WERI-Rb-1 (cell line): ENCODE measurements at places on chromosomes 16 and 17.

- no peak for DNase-seq
Observed at GRCh38 chr16:23520500-23520899, 10.2 kb upstream of the GGA2 start.

- no peak for DNase-seq
Observed at GRCh38 chr16:8554022-8554421, 36.3 kb downstream of the TMEM114 start.

GRCh38 chr16:80985611-80986010 lies 21.1 kb downstream of the CMC2 start:
- no peak for DNase-seq

- DNase-seq: no peak
Observed at GRCh38 chr16:79962962-79963361, 362.4 kb upstream of the MAF start.

GRCh38 chr16:49473131-49473530 lies 99.5 kb downstream of the C16orf78 start:
- DNase-seq: no peak

DNA sequence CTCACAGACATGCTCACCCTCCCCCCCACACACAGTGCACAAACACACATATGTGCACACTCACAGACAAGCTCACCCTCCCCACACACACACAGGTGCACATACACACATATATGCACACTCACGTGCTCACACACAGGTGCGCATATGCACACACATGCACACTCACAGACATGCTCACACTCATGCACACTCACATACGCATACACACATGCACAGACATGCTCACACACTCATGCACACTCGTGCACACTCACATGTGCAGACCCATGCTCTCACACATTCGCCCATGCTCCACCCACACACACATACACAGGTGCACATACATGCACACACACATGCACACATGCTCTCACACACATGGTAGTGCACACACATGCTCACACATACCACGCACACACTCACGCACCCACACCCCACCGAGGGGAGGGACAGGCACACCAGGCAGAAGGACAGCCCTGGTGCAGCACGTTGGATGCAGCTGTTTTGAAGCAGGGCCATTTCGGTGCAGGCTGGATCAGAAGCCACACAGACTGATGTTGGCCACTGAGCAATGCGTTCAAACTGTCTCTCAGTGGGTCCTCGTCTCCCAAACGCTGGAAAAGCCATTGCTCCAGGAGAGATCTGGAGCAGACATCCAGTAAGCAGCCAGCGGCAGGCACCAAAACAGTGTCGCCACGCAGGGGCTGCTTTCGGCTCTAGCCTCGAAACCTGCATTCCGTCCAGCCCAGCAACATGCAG lies 86.2 kb upstream of the ZNF469 start:
- DNase-seq: no peak

DNA sequence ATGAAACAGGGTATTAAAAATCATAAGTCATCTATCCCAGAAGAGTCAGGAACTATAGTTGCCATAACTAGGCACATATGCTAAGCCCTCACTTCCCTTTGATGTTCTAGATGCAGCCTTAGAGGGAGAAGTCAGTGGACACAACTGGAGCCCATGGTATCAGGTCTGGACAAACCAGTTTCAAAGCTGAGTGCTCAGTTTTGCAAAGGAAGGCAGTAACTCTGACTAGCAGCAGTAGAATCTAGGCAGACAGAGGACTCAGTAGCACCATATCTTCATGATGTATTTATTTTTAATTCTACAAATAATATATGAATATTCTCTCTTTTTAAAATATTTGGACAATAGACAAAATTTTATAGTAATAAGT lies 11.7 kb upstream of the FAM20A start:
- no peak for DNase-seq

- no peak for DNase-seq
Observed at GRCh38 chr16:61243954-61244353, 792.3 kb downstream of the CDH8 start.

DNA sequence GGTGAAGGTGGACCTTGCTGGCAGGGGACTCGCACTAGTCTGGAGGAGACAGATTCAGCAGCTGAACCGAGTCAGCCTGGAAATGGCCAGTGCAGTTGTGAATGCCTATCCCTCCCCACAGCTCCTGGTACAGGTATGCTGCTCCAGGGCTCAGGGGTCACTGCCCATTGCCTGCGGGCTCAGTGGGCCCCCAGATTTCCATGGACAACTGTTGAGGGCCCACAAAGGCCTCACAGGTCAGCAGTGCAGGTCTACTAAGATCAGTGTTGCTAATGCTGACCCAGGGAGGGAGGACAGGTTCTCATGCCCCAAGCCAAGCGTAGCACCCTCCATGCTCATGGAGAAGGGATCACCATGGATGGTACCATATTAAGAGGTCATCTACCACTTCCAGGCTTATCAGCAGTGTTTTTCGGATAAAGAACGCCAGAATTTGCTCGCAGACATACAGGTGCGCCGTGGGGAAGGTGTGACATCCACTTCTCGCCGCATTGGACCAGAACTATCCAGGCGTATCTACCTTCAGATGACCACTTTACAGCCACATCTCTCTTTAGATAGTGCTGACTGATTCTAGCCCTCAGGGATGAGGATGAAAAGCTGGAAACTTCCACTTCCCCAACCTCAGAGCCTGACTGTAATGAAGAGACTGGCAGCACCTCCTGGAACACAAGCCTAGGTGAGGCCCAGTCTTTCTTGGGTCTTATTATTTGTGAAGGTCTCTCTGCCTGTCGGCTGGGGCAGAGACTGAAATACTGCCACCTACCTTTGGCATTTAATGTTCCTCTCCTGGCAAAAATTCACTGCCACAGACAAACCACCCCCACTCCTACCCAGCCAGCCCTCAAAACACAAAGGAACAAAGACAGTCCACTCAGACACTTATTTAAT lies 7.6 kb downstream of the EME1 start:
- no peak for DNase-seq

GRCh38 chr16:10569621-10570020 lies 10.8 kb downstream of the EMP2 start:
- no peak for DNase-seq

- DNase-seq: no peak
Observed at GRCh38 chr16:5706211-5706610, 608.6 kb upstream of the EEF2KMT start.

DNA sequence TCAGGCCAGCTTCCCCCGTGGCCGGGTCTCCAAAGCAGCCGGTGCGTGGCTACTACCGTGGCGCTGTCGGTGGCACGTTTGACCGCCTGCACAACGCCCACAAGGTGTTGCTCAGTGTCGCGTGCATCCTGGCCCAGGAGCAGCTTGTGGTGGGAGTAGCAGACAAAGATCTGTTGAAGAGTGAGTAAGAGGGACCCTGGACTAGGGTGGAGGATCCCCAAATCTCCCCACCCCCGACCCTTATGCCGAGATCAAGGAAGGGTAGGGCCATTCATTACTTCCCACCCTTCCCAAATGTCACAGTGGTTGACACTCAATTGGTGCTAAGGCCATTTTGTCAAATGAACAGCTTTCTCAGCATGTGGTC lies 1.2 kb downstream of the COASY start:
- peak; percentile 9 for DNase-seq

DNA sequence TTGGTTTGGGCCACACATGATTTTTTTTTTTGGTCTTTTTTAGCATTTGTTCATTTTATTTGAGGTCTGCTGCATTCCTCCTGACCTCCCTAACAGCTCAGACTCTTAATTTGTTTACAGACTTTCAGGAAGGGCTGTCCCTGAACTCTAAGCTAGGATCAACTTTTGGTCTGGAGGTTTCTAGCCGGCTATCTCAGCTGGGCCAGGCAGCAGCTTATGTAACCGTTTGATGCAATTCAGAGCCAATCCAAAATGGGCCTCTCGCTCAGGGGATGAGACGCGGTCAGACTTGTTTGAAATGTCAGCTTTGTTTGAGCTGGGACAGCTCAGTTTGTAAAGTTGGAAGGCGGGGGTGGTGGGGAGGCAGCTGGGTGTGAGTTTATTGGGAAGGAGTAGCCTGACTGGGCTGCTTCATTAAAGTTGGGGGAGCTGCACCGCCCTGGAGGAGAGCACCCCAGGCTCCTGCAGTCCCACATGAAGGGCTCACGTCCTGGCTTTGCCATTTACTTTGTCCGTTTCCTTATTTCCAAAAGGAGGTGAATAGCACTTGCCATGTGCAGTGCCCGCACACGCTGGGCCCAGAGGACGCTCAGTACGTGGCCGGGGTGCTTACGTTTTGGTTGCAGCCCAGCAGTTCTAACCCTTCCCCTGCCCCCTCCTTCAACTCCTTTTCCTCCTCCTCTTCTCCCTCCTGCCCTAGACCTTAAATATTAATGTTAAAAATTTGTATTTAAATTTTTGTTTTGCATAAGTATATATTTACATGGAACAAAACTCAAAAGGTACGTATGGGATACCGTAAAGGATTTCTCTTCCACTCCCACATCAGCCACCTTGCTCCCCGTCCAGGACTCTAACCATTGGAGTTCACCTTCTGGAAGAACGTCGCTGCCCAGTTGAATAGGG lies 121.2 kb downstream of the SNX29 start:
- DNase-seq: no peak

- DNase-seq: no peak
Observed at GRCh38 chr17:72683506-72684404, 408.7 kb downstream of the SLC39A11 start.

GRCh38 chr16:80997139-80997798 lies 9.4 kb downstream of the CMC2 start:
- no peak for DNase-seq

DNA sequence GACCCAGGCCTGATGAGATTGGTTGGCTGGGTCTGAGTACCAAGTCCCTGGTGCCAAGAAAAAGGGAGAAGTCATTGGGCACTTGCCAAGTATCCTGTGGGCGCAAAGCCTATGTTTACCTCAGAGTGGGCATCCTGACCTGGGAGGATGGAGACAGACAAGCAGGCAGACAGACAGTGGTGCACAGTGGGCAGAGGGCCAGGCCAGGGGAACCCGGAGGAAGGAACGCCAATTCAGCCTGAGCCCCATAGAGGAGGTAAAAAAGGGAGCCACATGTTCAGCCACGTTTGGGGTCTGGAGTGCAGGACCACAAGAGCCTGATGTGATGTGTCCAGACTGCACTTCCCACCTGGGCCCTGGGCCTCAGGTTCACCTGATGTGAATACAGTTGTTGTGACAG lies 5.4 kb downstream of the PHKG2 start:
- no peak for DNase-seq

- no peak for DNase-seq
Observed at GRCh38 chr16:65373097-65373496, 251.2 kb upstream of the CDH11 start.

- no peak for DNase-seq
Observed at GRCh38 chr16:63135069-63135468, 1098.8 kb upstream of the CDH8 start.

DNA sequence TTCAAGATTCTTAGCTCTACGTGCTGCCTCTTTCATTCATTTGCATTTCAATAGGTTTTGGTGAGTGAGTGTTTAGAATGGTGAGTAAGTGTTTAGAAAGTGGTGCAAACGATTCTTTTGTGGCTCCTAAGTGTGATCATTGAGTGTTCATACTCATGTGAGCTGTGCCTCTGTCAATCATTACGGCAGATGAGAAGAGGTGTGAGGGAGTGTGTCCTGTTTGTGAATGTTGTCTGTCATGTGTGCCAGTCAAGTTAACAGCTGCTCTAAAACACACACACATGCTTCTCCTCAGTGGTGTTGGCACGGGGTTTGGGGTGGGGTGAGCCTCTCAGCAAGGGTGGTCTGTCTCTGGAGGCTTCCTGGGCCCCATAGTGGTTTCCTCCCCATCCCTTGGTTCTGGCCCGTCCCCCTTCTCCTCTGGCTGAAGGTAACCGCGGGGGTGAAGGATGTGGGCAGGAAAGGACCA lies 11.4 kb downstream of the MYL4 start:
- DNase-seq: no peak

GRCh38 chr16:88487920-88488851 lies 35.1 kb downstream of the ZFPM1 start:
- no peak for DNase-seq

- DNase-seq: no peak
Observed at GRCh38 chr17:54678158-54678557, 222.5 kb upstream of the TOM1L1 start.

DNA sequence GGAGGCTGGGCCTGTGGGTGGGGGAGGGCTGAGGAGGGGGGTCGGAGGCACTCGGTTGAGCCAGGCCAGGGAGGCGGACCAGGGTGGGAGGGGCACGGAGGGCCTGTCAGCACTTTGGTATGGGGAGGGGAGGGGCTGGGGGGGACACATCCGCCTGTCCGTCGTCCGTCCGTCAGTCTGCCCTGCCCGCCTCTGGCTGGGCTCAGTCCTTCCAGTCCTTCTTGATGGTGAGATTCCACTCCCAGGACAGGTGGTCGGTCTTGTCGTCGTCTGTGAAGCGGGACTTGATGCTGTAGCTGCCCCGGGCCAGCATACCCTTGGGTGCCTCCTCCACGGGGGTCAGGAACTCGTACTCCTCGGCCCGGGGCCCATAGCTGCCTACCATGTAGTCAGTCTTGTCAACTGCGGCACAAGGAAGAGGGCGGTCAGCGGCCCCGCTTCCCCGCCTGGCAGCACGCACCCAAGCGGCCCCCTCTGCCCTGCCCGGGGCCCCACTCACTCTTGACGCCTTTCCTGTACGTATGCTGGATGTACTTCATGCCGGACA lies 2.4 kb downstream of the ARHGDIA start:
- peak; percentile 66 for DNase-seq

- DNase-seq: no peak
Observed at GRCh38 chr17:8479431-8479947, 43.8 kb downstream of the NDEL1 start.

GRCh38 chr16:1918351-1919326 lies at the start of gene HS3ST6:
TSS of gene HS3ST6 (minus strand) at chr16:1918415. CDS start at chr16:1918323, 92 bp downstream.
- DNase-seq: no peak

- DNase-seq: no peak
Observed at GRCh38 chr16:68360956-68361355, 50.1 kb downstream of the PRMT7 start.

DNA sequence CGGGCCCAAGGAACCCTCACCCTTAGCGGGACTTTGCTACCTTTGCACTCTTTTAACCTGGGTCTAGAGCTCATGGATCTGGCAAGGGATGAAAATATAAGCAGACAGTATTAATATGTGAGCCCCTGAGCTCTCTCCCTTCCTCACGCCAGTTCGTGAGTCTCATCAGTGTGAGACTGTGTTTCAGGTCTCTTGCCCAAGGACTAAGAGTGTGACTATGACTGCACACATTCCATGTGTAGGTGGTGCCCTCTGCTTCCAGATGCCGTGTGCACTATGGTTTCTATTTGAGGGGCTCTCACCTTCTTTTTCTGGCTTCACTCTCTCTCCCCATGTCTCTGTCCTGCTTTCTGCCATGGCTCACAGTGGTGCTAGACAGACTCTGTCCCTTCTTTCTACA lies 40.5 kb downstream of the DHRS7B start:
- no peak for DNase-seq

GRCh38 chr16:84582958-84583516 lies 34.8 kb downstream of the COTL1 start:
- no peak for DNase-seq

GRCh38 chr17:42274253-42274542 lies 2.0 kb downstream of the STAT5B start:
- DNase-seq: no peak

GRCh38 chr16:22739077-22739476 lies 74.9 kb upstream of the HS3ST2 start:
- DNase-seq: no peak
